Breast epithelium (tissue), 4 donors: ENCODE measurements at places on chromosomes 3 and 15. TPM values are rescaled to one million over a fixed set of nuclear protein-coding genes. Genes with fewer than 3 reads are reported as not detected.

The LRRC31 gene
- total RNA-seq, result 7.5 TPM

The TRIM59 gene
- 0.64 TPM for total RNA-seq

GRCh38 chr15:88872106-88872505 lies 23.2 kb downstream of the HAPLN3 start:
- H3K4me1 ChIP-seq, result no peaks in the 10 kb centered on the region
- H3K36me3 ChIP-seq, result no peaks in the 10 kb centered on the region
- H3K27ac ChIP-seq, result no peak overlapping the region
- no peak for DNase-seq

GRCh38 chr15:95644100-95644875 lies 686.2 kb upstream of the NR2F2 start:
- H3K4me1 ChIP-seq, result no peaks in the 10 kb centered on the region
- H3K4me3 ChIP-seq, result no peak overlapping the region
- H3K27ac ChIP-seq, result no peak overlapping the region
- H3K27me3 ChIP-seq, result no peaks in the 10 kb centered on the region
- no peaks in the 10 kb centered on the region for H3K36me3 ChIP-seq

- H3K4me1 ChIP-seq, result no peaks in the 10 kb centered on the region
- H3K36me3 ChIP-seq, result no peaks in the 10 kb centered on the region
- H3K27ac ChIP-seq, result peak overlapping the region; percentile 59
- no peaks in the 10 kb centered on the region for H3K27me3 ChIP-seq
- H3K4me3 ChIP-seq, result no peak overlapping the region
- DNase-seq, result no peak
Observed at GRCh38 chr3:27545061-27545460, 60.9 kb upstream of the SLC4A7 start.
